Left cardiac atrium (tissue), 4 donors: ENCODE measurements at places on chromosomes 5 and 9.

DNA sequence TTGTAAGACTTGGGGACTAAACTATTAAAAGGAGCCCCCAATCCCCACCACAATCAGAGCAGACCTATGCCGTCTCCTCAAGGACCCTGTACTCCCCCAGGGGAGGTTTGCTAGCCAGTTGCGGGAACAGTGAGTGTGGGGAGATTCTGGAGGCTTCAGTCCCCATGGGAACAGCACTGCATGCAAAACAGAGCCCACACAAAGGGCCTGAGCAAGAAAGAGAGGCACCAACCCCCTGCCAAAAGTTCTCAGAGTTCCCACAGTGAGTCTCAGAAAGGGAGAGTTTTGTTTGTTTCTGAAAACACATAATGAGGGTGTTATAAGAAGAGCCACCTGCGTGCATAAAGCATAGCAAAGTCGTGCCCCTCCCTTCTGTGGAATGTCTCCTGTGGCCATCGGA is 56.6 kb downstream of the CFAP90 start:
- no peak for DNase-seq

DNA sequence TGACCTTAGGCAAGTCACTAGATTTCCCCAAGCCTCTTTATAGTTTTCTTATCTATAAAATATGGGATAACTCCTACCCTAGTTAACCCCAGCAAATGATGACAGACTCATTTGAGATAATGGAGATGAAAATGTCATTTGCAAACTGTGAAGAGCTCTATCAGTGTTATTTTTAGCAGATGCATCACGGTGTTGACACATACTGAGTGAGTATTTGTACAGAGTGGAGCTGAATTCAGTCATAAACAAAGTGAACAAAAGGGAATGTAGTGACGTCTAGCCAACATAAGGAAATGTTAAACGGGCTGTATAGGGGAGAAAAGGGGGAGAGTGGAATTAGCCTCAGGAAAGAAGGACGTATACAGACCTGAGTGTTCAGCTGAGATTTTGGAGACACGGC is 75.9 kb downstream of the NMUR2 start:
- no peak for DNase-seq

- no peak for DNase-seq
Observed at GRCh38 chr9:89675058-89675742, 70.4 kb downstream of the GADD45G start.

GRCh38 chr5:138371454-138371853 is 19.0 kb downstream of the KDM3B start:
- DNase-seq = no peak

- DNase-seq = peak; percentile 25
Observed at GRCh38 chr5:81068063-81068462, 107.9 kb downstream of the RASGRF2 start.

DNA sequence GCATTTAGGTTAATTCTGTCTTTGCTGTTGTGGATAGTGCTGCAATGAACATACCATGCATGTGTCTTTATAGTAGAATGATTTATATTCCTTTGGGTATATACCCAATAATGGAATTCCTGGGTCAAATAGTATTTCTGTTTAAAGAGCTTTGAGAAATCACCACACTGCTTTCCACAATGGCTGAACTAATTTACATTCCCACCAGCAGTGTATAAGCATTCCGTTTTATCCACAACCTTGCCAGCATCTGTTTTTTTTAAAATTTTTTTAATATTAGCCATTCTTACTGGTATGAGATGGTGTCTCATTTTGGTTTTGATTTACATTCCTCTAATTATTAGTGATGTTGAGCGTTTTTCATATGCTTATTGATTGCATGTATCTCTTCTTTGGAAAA is 15.5 kb upstream of the TARS1 start:
- no peak for DNase-seq

DNA sequence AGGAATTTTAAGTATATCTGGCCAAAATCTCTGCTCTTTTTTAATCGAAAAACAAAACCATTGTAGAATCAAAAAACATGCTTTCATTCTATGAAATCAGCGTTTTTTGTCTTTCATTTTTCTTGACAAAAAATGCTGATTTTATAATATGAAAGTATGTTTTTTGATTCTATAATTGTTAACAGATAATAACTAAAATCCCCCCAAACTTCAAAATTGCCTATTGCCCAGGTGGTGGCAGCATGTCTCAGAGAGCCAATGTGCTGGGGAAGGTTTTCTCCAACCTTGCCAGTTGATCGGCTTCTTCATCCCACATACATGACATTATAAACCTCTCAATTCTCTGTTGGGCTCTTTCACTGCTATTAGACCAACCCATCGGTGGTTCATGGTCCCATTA is 5.1 kb upstream of the SMIM15 start:
- no peak for DNase-seq

- no peak for DNase-seq
Observed at GRCh38 chr9:114464281-114465051, 40.8 kb downstream of the WHRN start.

- DNase-seq = no peak
Observed at GRCh38 chr5:159003045-159004030, 96.4 kb downstream of the EBF1 start.

DNA sequence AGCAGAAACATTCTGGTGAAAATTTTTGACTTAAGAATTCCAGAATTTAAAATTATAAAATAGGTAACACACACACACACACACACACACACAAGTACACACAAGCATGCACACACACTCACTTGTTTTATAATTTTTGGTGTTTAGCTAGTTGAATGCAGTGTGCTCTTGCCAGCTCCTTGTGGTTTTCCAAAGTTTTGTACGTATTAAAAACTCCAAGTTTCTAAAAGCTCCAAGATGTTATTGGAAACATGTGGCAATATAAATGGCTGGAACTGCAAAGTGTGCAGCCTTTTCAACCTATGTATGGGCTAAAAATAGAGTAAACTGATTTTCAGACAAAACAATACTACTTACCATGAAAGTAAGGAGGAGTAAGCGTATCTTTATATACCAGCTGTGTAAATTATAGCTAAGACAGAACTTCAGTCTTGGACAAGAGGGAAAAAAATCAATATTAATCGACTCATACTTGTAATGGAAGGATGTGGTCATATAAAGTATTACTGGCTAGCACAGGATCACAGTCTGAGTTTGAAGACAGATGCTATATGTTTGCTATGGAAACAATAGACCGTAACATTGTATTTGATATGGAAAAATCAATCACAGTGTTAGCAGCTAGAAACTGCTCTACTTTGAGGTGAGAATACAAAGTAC is 727.1 kb upstream of the GRAMD2B start:
- DNase-seq = no peak

DNA sequence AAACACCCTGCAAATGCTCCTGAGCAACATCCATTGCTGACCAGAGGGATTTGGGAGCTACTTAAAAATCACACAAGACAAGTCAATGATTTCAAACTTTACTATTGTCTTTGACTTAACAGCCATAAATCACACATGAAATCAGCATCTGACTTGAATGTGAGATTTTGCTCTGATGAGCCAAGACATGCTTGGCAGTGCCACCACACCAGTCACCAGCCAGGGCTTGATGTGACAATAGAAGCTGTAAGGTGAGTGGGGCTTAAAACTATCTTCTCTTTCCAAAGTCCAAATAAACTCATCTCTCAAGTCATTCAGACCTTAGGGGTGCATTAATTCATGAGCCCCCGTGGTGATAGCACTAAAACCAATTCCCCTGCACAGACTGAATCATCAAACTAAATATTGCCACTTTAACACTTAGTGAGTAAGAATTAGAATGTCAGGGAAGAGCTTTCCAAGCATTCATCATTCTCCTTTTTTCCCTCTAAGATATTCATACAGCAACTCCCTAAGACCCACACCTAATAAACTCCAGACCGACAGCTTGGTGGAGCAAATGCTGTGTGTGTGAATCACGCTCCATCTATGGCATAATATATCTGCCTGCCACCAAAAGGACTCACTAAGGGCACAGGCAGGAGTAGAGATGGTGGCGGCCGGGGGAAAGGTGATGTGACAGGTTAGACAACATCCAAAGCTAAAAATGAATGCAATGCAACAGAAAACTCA is 119.4 kb downstream of the SPOCK1 start:
- DNase-seq = no peak

- DNase-seq = no peak
Observed at GRCh38 chr5:115419846-115420585, 123.6 kb upstream of the CCDC112 start.

GRCh38 chr9:75190762-75191161 is 102.4 kb downstream of the OSTF1 start:
- DNase-seq = no peak

DNA sequence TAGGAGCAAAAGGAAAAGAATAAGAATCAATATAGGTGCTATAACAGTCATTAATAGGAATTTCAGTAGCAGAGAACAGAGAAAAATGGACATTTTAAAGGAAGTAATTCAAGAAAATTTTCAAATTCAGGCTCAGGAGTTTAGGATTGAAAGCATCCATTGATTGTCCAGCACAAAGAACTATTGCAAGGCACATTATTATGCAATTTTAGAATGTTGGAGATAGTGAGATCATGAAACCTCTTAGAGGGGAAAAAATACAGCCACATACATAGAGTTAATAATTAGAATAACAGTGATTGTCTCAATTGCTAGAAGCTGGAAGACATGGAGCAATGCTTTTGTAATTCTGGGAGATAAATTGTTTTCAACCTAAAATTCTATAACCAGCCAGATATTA is 31.5 kb downstream of the CNTLN start:
- DNase-seq = no peak

GRCh38 chr9:105342147-105342505 is 97.7 kb downstream of the SLC44A1 start:
- DNase-seq = no peak

DNA sequence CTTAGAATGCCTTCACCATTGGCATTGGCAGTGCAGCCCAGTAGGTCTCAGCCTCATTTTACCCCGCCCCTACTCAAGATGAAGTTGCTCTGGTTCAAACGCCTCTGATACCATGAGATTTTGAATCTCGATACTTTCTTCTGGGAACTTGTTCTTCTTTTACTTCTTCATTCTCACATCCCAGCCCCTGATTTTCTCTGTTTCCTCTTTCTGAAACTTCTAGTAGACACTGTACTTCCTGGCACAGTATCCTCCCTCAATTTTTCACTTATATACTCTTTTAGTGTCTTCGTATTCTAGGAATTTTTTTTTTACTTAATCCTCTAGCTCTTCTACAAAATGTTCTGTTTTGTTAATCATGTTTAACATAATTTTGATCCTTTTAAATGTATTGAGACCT is 13.1 kb upstream of the ZNF79 start:
- no peak for DNase-seq

GRCh38 chr9:25602400-25603044 is 75.7 kb downstream of the TUSC1 start:
- DNase-seq = no peak

GRCh38 chr9:110887276-110887675 is 151.0 kb downstream of the LPAR1 start:
- DNase-seq = no peak

GRCh38 chr5:4542145-4542778 is 597.9 kb upstream of the ADAMTS16 start:
- DNase-seq = no peak

DNA sequence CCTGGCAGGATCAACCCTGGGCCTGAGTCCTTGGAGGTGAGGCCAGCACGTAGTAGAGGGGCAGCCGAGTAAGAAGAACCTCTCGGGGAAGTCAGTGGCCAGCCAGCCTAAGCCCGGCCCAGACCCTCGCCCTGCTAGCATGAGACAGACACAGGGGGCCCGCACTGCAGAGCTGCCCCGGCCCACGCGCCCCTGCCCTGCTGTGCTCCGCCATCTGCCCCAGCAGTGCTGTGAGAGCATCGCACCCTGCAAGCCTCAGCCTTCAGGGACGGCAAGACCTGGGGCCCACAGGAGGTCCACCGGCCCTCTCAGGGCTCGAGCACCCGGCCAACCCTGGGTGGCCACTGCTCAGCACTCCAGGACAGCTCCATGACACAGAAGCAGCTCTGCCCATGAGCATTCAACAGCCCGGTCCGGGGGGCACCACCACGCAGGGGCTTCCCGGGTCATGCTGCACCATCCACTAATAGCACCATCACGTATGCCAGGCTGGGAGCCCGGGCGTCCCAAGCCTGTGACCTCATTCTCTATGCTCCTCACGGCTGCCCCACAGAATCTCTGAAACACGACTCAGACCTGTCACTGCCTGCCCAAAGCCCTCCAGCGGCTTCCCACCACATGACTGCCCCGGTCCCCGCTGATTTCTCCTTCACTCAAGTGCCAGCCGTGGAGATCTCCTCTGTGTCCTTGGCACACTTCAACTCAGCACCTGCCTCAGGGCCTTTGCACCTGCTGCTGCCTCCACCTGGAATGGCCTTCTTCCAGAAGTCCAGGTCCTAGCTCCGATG is 38.1 kb downstream of the ADAMTS2 start:
- no peak for DNase-seq

- DNase-seq = no peak
Observed at GRCh38 chr9:95073042-95073607, 244.4 kb downstream of the FANCC start.

- DNase-seq = no peak
Observed at GRCh38 chr5:153559926-153560325, 69.5 kb downstream of the GRIA1 start.

GRCh38 chr5:176638437-176638836 is 8.0 kb downstream of the EIF4E1B start:
- no peak for DNase-seq

GRCh38 chr5:140114341-140115185 is 654 bp downstream of the PURA start:
- peak; percentile 79 for DNase-seq
